Activated naive CD4-positive, alpha-beta T cell treated with anti-CD3 and anti-CD28 coated beads, Interleukin-2, amount 50 U/mL, for 16 hours (primary cell): ENCODE measurements at places on chromosomes 16 and 17.

DNA sequence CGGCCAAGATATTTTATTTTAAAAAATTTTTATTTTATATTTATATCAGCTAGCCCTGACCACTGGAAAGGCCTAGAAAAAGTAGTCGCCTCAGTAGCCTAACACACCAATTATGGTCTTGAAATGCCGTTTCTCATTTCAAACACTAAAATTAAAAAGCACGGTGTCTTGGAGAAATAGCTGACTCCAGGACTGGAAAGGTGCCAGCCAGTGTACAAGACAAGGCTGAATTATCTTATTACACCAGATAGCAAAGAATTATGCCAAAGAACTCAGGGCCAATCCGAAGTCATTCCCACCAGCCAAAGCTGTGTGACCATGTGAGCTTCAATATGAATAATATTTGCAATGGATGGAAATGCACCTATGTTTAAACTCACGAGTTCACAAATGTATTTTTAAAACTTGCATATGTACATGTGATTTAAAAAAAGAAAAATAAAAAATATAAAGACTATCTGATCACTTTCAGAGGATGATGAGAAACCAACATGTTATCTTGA, 19.9 kb upstream of the ATP2C2 start:
- no peak for DNase-seq

DNA sequence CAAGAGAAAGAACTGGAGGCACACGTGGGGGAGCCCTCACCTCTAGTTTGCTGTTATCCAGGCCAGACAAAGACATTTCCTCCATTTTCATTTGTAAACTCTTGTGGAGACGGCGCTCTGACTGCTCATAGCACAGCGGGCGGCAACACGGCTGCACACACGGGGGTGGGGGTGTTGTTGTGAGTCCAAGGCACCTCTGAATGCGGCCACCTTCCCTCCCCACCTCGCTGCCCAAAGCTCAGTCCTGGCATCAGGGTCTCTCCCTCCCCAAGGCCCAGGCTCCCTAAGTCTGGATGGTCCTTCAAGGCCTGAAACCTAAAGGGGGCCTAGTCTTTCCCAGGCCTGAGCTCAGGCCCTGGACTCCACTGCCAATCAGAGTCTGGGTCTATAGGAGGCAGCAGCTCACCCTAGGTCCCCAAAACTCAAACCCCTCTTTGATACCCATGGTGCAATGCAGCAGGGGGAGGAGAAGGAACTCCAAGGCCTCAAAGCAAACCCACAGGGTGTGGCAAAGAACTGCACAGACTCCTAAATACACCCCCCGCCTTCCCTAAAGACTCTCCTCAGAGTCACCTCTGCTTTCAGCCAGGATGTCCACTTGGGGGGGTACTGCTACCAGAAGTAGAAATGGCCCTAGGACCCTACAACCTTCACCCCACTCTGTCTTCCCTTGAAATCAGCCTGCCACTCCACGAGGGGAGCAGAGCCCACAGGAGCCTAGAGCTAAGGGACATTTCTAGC, 1.5 kb downstream of the ATXN7L3 start:
- DNase-seq = no peak

GRCh38 chr17:75893305-75894048, 3.3 kb downstream of the TRIM65 start:
- no peak for DNase-seq

DNA sequence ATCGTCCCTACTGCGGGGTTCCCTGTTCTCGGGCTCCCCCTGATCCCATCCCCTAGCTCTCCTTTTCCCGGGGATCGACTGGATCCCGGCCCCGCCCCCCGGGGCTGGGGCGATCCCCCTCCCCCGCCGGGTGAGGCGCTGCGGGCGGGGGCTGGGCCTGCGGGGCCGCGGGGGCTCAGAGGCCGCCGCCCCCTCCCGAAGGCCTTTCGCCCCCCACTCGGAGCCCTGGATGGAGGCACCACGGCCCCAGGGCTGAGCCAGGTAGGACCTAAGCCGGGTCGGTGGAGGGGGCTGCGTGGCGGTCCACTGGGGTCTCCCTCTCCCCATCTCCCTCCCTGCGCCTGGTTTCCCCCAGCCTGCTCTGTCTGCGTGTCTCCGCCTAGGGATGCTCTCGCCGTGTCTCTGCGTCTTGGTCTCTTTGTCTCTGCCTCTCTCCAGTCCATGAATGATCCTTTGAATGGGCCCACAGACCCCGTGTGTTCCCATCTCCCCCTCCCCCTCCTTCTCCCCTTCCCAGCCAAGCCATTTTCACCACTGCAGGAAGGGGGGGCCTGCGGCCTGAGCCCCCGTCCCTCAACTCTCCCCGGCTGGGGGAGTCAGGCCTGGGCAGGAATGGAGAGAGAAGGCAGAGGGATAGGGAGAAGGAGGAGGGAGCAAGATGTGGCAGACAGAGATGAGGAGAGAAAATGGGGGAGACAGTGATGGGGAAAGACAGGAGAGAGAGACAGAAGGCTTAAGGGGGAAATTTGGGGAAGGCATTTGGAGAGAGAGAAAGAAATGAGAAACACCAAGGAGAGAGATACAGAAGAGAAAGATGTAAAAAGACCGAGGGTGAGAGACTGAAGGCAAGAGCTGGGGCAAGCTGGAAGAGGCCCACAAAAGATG, 1.7 kb upstream of the TMEM256 start:
- no peak for DNase-seq

DNA sequence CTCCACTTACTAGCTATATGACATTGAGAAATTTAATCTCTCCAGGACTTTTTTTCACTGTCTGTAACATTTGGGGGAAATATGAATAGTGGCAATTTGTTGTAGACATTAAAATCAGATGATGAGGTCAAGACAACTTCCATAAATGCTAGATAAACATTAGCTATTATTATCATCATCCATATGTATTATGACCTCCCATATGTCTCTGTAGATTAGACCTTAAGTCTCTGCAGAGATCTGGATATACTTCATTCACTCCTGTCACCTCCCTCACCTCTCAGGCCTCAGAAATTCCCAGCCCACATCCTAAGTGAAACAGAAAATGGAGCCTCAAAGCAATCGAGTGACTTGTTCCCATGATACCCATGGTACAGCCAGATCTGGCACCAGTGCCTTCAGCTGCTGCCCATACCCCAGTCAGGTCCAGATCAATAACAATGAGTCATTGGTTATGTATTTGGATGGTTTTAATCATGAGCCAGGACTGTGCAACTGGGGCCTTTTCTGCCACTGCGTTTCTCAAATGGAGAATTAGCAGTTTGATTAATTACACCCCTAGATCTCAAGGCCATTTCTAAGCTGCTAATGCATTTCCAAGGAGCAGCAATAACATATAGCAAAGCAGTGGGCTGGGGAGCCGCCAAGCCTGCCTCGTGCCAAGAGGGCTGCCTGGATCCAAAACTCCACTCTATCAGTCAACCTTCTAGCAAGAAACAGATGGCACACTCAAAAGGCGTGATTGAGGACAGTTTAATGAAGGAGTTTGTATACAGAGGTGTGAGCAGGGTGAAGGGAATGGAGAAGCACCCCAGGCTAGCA, 2.6 kb upstream of the FDXR start:
- no peak for DNase-seq

GRCh38 chr16:48204825-48205151, 39.3 kb upstream of the LONP2 start:
- DNase-seq = no peak

DNA sequence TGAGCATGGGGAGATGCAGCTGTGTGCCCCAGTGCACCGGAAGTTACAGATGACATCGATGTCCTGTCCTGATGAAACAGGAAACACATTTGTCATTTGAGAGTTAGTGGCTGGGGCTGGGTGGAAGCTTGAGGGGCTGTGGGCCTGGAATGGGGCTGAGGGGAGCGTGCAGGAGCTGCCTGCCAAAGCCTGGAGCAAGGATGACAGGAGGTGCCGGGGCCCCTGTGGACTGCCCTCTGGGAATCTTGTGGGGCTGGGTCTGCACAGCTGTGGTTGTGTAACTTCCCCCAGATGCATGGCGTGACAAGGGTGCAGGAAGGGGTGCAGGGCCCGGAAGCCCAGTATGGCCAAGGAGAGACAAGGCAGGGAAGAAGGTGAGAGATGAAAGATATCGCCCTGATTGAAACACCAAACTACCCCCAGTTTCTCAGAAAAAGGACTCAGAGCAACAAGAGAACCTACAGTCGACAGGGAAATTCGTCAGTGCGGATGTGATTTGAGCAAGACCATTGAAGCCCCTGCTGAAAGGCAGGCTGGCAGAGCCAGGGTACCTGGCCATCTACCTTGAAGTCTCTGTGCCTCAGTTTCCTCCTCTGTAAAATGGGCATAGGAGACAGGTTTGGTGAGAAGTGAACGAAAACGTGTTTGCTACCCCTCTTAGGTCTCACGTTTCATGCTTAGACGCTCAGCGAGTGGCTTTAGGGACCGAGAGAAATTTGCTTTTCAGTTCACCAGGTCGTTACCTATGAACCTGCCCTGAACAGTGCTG, 8.8 kb downstream of the MMP25 start:
- no peak for DNase-seq
